ENCODE measurements at places on chromosomes 1 and 21. TPM values are rescaled to one million over a fixed set of nuclear protein-coding genes. Genes with fewer than 3 reads are reported as not detected.

DNA sequence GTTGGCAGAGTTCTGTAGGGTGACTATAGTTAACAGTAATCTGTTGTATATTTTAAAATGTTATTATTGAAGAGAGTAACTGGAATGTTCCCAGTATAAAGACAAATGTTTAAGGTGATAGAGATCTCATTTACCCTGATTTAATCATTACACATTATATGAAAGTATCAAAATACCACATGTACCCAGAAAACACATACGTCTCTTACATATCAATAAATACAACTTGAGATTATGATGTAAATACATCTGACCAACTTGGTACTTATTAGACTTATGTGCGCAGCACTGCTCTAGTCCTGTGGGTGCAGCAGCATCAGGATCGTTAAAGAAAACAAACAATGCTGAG is 670 bp upstream of the PARK7 start:
- DNase-seq = no peak

GRCh38 chr1:118395430-118395991 is 210.5 kb upstream of the SPAG17 start:
- no peak for DNase-seq

DNA sequence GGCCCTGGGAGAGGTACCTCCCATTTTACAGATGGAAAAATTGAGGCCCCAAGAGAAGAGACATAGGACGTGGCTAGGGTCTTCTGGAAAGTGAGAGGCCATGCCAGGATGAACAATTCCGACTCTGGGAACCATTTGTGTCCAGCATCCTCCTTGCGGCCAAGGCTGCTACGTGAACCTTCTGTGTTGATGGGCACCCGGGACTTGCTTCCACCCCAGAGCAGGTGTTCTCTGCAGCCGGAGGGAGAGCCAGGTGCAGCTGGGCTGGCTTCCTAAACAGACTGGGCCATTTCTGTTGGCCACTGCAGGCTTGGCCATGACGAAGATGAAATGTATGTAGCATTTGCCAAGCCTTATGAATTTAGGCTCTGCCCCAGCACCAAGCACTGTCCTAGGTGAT is 118.9 kb downstream of the PRDM2 start:
- DNase-seq = no peak

GRCh38 chr1:8889925-8890785 is 11.7 kb upstream of the ENO1 start:
- no peak for DNase-seq

DNA sequence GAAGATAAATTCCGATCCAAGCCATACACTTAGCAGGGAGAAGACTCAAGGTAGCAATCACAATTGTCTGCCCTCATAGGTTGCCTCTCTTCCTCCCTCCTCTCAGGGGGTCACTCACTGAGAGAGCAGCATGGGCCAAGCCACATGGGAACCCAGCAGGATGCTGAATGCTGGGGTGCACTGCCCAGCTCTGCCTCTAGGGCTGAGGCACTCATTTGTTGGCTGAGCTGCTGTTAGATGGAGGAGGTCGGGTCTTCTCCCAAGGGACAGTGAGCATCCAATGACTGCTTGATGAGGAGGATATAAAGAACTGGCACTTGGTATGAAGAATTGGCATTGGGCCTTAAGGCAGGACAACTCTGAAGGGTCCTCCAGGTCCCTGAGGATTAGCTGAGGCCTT is 418.8 kb downstream of the SIPA1L2 start:
- DNase-seq = no peak

DNA sequence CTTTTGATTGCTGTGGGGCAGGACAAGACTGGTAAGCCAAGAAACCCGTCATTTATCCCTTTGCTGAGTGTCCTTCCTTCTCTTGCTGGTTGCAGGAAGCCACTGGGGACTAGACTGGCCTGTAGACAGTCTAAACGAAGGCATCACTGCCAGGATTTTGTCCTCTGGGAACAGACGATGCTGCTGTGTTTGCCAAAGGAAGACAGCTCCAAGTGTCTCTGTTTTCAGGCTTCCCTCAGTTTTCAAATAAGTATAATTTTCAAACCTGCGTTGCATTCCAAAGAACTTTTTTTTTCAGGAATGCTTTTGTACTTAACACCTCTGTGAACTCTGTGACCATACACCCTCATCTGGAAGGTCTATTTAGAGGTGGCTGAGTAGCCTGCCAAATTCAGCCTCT is 269.4 kb downstream of the HLX start:
- DNase-seq = no peak

PM20D1 gene
- total RNA-seq = 0.24 TPM

PRAMEF12 gene
- not detected for total RNA-seq

EVA1C gene
- total RNA-seq = 15.3 TPM

- no peak for DNase-seq
Observed at GRCh38 chr1:16981269-16981849, 939 bp upstream of the MFAP2 start.

SPRR4 gene
- total RNA-seq = not detected

GRCh38 chr1:206941766-206942418 is 4.4 kb downstream of the PIGR start:
- DNase-seq = no peak

MTFR1L gene
- total RNA-seq = 35.5 TPM

SDHB gene
- total RNA-seq = 179 TPM

- DNase-seq = no peak
Observed at GRCh38 chr1:10620776-10621175, 146.0 kb downstream of the PEX14 start.

DNA sequence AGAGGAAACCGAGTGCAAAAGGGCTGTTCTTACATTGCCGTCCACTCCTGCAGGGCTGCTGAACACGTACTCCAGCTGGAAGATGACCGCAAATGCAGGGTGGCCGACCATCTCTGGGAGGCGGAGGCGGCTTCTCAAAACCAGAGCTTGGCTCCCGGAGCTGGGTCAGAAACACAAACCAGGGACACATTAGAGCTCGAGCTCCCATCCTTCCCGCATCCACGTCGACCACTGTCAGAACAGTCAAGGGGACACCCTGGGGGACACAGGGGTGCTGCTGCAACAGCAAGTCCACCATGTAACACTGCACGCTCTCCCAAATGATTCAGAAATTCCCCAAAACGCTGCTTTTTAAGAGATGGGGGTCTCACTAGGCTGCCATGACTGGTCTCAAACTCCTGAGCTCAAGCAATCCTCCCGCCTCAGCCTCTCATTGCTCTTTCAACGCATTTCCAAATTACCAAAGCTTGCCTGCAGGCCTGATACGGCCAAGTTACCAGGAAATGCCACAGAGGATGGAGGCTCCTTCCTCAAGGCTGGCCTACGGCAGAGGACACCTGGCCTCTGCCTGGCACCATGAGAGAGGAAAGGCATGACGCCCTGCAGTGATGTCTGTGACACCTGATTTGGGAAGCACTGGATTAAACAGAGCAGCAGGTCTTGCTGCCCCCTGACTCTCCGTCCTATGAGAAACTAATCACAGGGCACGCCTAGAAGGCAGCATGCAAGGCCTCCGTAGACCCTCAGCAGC is 45.0 kb downstream of the NPHP4 start:
- no peak for DNase-seq

- DNase-seq = no peak
Observed at GRCh38 chr1:203311368-203312301, 6.3 kb downstream of the BTG2 start.

DNA sequence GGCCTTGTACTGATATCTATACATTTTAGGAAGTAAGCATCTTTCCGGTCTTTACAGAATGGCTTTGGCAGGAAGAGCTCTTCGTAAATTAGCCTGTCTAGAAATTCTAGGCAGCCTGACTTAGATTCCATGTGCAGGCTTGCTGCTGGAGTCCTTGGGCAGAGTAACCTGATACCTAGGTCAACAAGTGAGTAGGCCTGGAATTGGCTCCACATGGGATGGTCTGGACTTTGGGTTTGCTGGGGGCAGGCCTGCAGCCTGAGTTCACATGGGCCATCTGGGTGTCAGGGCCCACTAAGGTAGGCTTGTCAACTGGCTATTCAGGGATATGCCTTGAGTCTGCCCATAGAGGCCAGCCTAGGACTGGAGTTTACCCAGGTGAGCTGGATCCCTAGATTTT is 59.6 kb upstream of the CYYR1 start:
- DNase-seq = no peak

GRCh38 chr21:22925032-22925431 is 1926.8 kb downstream of the NCAM2 start:
- DNase-seq = no peak

AMY1C gene
- not detected for total RNA-seq

GRCh38 chr1:179079113-179079761 is 2.6 kb upstream of the TOR3A start:
- peak; percentile 32 for DNase-seq

DNA sequence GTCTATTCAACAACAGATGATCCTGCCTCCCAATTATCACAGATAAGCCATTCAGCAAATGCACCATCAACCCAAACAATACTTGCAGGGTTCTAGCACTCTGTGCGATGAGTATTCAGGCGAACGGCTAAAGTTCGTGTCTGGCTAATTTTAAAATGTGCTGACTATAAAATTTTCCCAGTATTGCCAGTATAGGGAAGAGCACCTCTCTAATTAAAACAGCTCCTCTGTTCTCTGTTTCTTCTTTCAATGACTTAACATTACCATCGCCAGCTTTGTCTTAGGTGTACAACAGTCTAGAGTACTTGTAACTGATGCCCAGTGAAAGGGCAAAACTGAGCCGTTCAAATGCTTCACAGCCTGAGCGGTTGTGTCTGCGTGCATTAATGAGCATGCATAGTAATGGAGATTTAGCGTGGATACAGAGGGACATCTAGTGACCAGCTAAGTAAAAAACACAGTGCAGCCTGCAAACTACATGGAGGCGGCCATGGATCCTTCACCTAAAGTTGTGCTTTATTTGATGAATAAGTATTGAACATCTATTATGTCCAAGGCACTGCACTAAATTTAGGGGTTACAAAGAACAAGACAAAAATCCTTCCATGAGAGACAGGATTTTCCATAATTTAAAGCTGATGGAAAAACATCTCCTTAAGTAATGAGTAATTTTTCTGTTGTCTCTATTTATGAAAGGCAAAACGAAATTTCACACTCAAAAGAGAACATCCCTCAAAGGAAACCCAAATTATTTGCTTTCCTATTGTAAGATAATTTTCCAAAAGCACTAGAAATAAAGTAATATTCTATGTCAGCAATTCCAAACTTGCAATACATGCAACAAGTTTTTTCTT is 120.0 kb downstream of the SETD4 start:
- no peak for DNase-seq

DNA sequence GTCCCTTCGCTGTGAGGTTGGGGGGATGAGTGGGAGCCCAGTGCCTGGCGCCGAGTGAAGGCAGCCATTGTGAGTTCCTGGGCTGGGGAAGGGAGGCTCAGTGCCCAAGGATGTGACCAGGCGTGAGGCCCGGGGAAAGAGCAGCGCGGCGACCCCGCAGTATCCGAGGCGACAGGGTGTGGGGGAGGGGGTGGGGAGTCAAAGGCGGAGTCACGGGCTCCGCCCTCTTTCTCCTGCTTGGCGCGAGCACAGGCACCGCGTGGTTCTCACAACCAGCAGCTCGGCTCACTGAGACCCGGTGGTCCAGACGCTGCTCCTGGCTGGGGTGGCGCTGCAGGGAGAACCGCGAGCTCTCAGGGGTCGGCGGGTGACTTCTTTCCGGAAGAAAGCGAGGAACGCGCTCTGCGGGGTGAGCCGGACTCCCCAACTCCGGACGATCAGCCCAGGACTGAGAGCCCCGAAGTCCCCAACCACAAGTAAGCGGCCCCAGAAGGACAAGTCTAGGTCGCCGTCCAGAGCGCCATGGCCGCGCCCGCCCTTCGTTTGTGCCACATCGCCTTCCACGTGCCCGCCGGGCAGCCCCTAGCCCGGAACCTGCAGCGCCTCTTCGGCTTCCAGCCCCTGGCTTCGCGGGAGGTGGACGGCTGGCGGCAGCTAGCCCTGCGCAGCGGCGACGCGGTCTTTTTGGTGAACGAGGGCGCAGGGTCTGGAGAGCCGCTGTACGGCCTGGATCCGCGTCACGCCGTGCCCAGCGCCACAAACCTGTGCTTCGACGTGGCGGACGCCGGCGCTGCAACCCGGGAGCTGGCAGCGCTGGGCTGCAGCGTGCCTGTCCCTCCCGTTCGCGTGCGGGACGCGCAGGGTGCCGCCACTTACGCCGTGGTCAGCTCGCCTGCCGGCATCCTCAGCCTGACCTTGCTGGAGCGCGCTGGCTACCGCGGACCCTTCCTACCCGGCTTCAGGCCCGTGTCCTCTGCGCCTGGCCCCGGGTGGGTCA is at the start of gene HPDL:
Gene HPDL, plus strand, starts transcription at position 269 of the 997 bp plus-strand sequence. Its CDS starts 254 bp downstream, at position 523.
- peak; percentile 64 for DNase-seq

DNA sequence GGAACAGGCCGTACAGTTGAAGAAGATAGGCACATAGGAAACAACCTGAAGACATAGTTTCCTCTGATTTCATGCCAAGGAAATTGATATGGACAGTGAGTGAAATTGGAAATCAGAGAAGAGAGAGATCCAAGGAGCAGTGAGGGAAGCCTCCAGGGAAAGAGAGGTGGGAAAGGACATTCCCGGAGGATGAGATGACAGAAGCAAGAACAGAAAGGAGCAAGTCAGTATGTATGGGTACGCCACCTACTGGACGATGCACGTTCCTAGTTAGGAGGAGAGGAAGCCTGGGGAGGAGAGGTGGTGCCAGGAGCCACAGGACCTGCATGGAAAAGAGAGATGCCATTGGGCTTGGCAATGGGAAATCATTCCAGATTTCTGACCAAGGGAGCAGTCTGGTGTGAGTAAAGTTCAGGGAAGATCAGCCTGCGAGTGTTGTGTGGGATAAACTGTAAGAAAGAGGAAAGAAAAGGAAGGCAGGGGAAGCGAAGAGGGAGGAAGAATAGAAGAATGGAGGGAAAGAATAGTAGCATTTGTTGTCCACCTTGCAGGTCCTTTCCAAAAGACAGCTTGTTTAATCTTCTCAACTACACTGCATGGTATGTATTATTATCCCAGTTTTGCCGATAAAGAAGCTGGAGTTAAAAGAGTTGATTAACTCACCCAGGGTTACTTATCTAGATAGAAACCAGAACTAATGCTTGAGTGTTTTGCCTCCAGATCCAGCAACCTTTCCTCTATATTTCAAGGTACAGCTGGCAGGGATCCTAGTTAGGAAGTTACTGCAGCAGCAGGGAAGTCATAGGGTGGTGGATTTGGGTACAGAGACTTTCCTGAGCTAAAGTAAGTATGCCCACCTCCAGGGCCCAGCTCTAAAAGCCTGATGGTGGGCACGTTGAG is 27.4 kb downstream of the C1orf116 start:
- DNase-seq = peak; percentile 22

KCNH1 gene
- not detected for total RNA-seq

Data from activated T-cell treated with anti-CD3 and anti-CD28 coated beads, Interleukin-2, amount 50 U/mL, for 4 hours (primary cell).